Activated T-cell treated with anti-CD3 and anti-CD28 coated beads for 4 hours (primary cell): ENCODE measurements at places on chromosomes 3 and 15.

DNA sequence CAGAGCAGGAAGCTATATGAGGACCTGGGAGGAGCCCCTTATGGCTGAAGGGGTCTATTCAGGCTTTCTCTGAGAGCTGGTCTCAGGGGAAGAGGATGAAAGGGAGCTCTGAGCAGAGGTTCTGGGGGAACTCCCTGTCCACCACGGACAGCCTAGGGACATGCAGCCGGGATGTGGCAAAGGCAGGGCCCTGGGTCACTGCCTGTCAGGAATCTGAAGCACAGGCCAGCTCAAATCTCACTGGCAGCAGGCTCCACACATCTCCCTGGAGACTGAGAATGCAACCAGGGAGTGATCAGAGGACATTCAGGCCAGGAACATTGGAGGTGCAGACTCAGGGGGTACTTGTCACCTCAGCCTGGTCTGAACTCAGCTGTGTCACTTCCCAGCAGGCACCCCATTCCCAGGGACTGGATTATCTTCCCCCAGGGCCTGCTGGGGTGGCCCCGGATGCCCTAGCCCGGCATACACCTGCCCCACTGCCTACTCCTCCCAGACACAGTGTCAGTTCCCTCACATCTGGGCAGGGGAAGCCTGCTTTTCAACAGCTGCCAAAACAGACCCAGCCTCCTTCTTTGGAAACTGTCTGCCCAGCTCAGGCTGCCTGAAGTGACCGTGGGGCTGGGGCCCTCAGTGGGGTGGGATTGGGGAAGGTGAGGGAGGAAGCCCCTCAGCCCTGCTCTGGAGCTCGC is 18.3 kb upstream of the SEMA3F start:
- DNase-seq, result no peak

DNA sequence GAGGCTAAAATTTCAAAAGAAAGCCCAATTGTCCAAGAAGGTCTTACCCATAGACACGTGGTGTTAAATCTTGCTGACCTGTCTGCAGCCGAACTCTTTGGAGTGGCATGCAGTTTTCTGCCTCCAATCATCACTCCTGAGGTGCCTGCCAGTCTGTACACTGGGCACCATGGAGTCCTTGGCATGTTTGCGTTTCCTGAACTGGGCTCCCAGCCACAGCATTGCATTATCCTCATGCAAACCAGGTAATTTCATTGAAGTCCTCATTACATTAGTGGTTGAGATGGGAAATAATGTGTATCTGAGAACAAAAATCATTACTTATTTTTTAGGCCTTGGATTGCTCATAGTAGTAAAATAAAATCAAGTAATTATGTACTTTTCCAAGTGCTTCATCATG is 152.3 kb downstream of the AKAP13 start:
- no peak for DNase-seq

- no peak for DNase-seq
These were observed 749.8 kb downstream of the NAALADL2 start for GRCh38 chr3:175608911-175609310.

GRCh38 chr3:85180-85579 is 111.4 kb upstream of the CHL1 start:
- DNase-seq, result no peak

- DNase-seq, result no peak
These were observed 33.0 kb upstream of the LACTB start for GRCh38 chr15:63088533-63089245.

DNA sequence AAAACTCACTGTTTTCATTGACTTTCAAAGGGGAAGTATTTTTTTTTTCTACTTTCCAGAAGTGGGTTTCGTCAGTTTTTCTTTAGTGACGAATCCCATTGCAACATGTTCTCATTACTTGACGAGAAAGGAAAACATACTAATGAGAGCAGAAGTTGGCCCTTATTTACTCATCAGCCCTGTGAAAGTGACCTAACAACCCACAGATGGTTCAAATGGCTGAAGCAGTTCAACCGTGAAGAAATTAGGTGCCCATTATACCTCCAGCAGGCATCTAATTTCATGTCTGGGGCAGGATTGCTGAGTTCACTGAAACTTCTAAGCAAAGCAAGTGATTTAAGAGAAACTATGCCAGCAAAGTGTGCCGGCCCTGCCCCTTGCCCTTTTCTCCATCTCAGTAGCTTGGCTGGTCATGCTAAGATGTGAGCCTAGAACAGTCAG is 9.0 kb downstream of the AQP9 start:
- DNase-seq, result no peak

- DNase-seq, result no peak
These were observed 3.0 kb downstream of the INKA1 start for GRCh38 chr3:49805897-49806701.

DNA sequence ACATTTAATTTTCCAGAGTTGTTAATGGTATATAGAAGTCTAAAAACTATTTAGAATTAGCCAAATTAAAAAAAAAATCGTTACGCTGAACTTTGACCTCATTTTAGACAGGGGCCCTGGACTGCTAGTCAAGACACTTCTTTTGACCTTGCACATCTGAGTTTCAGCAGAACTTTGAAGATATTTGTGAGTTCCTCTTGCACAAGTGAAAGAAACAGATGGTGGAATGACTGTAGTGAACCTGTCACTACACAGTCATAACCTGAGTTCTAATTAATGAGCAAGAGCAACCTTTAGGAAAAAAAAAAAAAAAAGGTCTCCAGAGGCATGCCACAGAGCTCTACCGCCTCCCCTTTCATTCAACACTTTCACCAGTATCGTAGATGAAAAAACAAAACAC is 5.3 kb downstream of the MYO5C start:
- no peak for DNase-seq

- DNase-seq, result no peak
These were observed 26.1 kb downstream of the CMSS1 start for GRCh38 chr3:99843590-99844258.

DNA sequence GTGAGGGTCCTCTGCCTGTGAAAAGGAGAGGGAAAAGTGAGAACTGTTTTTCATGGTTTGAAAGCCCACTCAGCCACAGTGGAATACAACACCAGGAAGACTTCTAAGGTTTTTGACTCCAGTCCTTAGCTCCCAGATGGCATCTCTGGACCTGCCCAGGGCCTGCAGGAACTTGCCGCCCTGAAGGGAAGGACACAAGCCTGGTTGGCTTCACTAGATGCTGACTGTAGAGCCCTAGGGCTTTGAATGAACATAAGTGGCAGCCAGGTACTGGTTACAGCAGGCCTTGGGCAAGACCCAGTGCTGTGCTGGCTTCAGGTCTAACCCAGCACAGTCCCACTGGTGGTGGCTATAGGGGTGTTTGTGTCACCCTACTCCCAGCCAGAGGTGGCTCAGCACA is 21.3 kb upstream of the TMEM266 start:
- no peak for DNase-seq

- no peak for DNase-seq
These were observed 1061.4 kb downstream of the OTOL1 start for GRCh38 chr3:162558016-162558415.

DNA sequence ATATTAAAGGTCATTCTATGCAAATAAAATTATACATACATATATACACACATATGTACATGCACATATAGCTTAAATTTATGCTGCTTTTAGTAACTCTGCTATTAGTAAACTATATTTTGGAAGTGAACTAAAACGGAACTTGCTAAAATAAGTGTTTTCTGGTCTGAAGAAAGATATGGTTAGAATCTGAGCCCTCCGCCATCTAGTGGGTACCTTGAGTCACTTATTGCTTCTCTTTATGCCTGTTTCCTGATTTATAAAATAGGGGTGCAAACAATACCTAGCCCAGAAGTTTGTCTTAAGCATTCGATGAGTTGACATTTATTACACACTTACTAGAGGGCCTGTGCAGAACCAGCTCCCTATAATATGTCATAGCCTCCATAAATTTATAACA is 255.7 kb downstream of the CNTN6 start:
- DNase-seq, result no peak
